ENCODE measurements at places on chromosomes 3 and 15. TPM values are rescaled to one million over a fixed set of nuclear protein-coding genes. Genes with fewer than 3 reads are reported as not detected.

- no peak for DNase-seq
- peaks cover 14% of the 10 kb centered on the region for H3K4me1 ChIP-seq
- H3K4me3 ChIP-seq, result no peak overlapping the region
- no peaks in the 10 kb centered on the region for H3K27me3 ChIP-seq
- H3K27ac ChIP-seq, result no peak overlapping the region
Observed at GRCh38 chr15:74040109-74040850, 42.1 kb downstream of the GOLGA6A start.

DNA sequence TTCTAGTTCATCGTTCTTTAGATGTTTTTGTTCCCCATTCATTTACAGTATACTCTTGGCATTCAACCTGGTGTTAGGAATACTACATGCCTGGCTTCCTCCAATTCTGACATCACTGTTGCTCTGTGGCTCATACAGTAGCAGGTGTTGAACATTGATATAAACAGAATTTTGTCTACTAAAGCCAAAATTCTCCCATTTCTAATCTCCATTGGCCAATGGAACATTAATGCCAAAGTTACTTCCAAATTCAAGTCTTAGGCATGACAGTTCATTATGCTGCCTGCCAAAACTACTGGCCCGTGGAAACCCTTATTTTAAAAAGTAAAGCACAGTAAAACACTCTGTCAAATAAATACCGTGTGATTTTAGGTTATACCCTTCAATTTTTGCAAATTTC lies 368.0 kb downstream of the NAALADL2 start:
- DNase-seq, result no peak
- no peak overlapping the region for H3K4me3 ChIP-seq
- no peaks in the 10 kb centered on the region for H3K27me3 ChIP-seq

DNA sequence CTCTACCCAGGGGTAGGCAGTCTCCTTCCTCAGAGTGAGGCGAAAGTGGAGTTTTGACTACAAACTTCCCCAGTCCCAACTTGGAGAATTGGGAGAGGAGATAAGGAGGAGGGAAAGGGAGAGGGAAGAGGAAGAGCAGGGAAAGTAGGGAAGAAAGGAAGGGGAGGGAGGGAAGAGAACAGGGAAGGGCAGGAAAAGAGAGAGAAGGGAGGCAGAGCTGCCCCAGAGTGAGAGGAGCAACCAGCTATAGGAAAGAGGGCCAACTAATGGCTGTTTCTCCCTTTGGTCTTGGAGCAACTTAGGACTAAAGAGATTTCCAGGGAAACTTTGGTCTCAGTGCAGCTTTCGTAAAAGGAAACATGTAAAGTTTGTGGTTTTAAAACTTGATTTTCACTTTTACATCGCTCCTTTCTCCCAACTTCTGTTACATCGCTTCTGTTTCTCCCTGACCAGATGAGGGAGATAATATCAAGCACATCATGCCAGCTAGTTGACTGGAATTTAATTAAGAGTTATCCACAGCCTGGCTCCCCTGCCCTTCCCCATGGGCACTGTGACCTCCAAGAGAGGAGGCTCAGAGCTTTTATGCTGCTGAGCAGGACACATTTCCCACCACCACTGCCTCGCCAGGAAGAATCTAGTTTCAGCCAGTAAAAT lies 1.4 kb downstream of the CA12 start:
- peaks cover 24% of the 10 kb centered on the region for H3K4me1 ChIP-seq
- H3K27ac ChIP-seq, result no peak overlapping the region
- H3K36me3 ChIP-seq, result no peaks in the 10 kb centered on the region
- peaks cover 47% of the 10 kb centered on the region for H3K27me3 ChIP-seq

DNA sequence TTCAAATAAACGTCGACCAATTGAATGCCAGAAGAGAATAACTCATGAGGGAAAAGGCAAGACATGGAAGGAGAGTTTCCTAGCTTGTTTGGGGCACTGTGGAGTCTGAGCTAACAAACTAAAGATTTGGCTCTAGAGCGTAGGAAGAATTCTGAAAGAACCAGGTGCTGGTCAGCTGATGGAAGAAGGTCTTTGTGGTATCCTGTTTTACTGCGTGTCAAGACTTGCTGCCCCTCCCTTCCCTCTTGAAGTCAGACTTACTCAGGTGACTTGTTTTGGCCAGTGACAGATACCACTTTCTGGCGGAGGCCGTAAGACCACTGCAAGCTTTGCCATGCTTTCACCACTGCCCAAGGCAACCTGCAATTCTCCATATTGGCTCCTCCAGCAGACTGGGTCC lies 673 bp upstream of the HCLS1 start:
- peak overlapping the region; percentile 50 for H3K27ac ChIP-seq
- no peak overlapping the region for H3K4me3 ChIP-seq
- no peaks in the 10 kb centered on the region for H3K27me3 ChIP-seq

DNA sequence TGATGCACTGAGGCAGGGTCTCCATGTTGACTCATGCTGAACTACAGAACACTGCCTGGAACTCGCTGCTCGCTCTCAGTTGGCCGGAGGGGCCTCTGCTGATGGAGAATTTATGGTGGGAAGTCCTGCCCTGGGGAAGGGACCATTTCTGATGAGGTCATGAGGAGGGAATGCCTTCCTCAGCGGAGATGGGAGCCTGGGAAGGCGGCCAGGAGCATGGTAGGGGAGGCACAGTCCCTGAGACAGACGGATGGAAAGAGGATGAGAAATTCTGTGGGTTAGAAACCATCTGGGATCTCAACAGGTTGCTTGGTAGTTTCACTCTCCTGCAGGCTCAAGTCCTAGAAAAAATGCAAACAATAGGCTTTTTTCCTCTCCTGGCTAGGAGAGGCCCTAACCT lies 56.8 kb upstream of the TPM1 start:
- H3K27ac ChIP-seq, result no peak overlapping the region
- no peaks in the 10 kb centered on the region for H3K27me3 ChIP-seq
- H3K4me3 ChIP-seq, result no peak overlapping the region
- H3K36me3 ChIP-seq, result no peaks in the 10 kb centered on the region

- H3K4me3 ChIP-seq, result no peak overlapping the region
- H3K4me1 ChIP-seq, result peaks cover 5% of the 10 kb centered on the region
- no peak overlapping the region for H3K27ac ChIP-seq
- H3K27me3 ChIP-seq, result no peaks in the 10 kb centered on the region
Observed at GRCh38 chr3:148280623-148281242, 417.0 kb upstream of the AGTR1 start.

DNA sequence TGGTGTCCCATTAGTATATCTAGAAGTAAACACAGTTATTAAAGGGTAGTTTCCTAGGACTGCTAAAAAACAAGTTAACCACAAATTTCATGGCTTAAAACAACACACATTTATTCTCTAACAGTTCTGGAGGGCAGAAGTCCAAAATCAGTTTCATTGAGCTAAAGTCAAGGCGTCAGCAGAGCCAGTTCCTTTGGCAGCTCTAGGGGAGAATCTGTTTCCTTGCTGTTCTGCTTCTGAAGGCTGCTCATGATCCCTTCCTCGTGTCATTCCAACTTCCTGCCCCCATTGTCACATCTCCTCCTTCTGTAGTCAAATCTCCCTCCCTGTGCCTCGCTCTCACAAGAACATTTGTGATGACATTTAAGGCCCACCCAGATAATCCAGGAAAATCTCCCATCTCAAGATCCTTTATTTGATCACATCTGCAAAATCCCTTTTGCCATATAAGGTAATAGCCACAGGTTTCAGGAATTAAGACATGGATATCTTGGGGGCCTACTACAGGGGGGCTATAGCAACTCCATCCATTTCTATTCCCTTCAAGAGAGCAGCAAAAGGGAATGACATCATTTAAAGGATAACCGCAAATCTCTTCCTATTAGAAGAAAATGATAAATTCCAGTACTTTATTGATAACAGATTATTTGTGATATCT lies 50.1 kb downstream of the GPR176 start:
- no peak overlapping the region for H3K27ac ChIP-seq
- H3K4me1 ChIP-seq, result peaks cover 55% of the 10 kb centered on the region
- H3K36me3 ChIP-seq, result peaks cover 5% of the 10 kb centered on the region
- DNase-seq, result no peak

DNA sequence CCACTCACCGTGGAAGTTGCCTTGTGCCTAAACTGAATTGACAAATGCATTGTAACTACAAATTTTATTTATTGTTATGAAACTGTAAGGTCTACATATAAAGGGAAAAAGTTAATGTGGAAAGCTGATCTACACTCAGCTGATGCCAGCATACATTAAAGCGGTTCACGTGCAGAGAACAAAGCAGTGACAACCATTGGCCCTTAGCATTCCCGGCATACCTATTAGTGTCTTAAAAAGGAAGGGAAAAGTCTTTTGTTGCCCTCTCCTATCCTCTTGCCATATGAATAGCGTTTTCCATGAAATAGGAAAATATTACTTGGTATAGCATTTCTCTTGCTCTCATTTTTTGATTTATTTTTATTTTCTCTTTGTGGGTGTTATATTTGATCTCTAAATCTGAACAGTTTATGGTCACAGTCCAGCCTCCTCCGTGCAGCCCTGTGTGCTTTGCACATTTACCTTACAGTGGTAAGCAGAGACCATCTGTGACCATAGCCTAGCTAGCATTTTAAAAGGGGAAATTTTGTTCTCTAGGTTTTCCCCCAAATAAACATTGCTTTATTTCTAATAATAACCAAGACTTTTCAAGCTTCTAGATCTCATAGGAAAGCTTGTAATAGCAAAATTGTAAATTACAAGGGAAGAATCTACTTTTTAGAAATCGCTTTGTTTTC lies 89.7 kb upstream of the CGNL1 start:
- H3K36me3 ChIP-seq, result peaks cover 10% of the 10 kb centered on the region
- peak overlapping the region; percentile 28 for H3K27ac ChIP-seq
- peak; percentile 69 for DNase-seq
- peaks cover 10% of the 10 kb centered on the region for H3K4me1 ChIP-seq

DNA sequence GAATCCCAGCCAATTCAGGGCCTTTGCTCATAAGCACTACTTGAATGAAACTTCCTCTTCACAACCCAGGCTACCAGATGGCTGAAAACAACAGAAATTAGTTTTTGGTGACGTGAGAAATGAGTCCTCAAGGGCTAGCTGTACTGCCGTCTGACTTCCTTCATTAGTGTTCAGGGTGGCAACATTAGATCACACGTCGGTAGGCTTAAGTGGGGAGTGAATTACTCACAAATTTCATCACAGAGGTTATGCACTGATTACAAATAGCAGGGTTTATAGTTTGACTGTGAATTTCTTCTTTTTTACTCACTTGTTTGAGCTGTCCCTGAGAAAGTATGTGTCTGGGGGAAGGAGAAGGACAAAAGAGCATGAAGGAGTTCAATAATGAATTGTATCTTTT lies 397.2 kb downstream of the GAP43 start:
- H3K27me3 ChIP-seq, result no peaks in the 10 kb centered on the region
- no peaks in the 10 kb centered on the region for H3K4me1 ChIP-seq
- DNase-seq, result no peak
- no peaks in the 10 kb centered on the region for H3K36me3 ChIP-seq
- no peak overlapping the region for H3K27ac ChIP-seq

DNA sequence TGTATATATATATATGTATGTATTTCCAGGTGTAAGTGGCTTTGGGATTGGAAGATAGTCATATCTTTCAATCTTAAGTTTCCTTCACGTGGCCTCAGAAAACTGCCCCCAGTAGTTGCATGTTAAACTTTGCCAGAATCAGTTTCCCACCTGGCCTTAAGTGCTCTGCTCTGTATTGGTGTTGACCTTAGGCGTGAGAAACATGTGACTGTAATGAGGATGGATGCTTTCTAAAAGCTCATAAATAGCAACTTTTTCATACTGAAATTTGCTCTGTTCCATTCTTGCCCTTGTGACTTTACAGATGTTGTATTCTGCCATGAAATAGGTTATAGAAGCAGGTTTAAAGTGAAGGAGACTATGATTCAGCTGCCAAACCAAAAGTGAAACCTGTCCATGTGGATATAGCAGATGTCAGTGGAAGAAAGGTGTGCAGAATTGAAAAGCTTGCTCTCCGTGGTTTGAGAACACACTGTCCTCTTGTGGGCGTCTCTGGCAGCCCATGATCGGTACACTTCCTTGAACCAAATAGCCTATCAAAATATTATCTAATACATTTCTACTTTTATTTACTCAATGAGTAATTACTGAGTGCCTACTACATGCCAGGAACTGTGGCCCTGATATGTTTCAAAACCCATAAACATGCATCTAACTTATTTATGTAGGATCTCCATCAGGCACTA lies 15.8 kb downstream of the SCG5 start:
- H3K4me3 ChIP-seq, result no peak overlapping the region
- no peaks in the 10 kb centered on the region for H3K36me3 ChIP-seq
- no peak for DNase-seq
- H3K4me1 ChIP-seq, result peaks cover 8% of the 10 kb centered on the region

DNA sequence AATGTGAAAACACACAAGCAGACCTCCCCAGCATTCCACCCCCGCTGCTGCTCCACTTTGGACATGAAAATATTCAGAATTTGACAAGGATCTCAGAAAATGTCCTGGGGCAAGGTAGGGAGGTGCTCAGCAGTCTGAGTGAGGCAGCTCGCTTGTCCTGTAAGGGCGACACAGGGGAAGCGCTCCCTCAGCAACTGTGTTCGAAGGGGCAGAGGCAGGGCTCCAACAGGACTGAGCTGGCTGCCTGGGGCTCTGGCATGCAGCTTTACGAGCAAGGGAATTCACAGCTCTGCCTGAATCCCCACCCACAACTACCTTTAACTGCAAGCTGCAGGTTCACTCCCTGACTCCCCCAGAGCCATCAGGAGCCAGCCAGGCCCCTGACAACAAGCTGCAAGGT lies 287.0 kb upstream of the LYSMD4 start:
- no peaks in the 10 kb centered on the region for H3K36me3 ChIP-seq
- H3K27me3 ChIP-seq, result no peaks in the 10 kb centered on the region
- H3K4me1 ChIP-seq, result no peaks in the 10 kb centered on the region
- H3K27ac ChIP-seq, result no peak overlapping the region

Gene KNL1
- 46.2 TPM for total RNA-seq

Gene SUSD5
- 4.3 TPM for total RNA-seq

Gene INSYN1
- total RNA-seq, result 14.2 TPM

Gene NR1I2
- 4.4 TPM for total RNA-seq

Gene TTLL13
- total RNA-seq, result not detected

Measured in GM23338 (cell line).